ENCODE measurements at places on chromosomes 1 and 21. TPM values are rescaled to one million over a fixed set of nuclear protein-coding genes. Genes with fewer than 3 reads are reported as not detected.

Gene RRP15
- total RNA-seq: 12.8 TPM

Gene PSEN2
- 23.0 TPM for total RNA-seq

Gene FMO5
- total RNA-seq: 1.5 TPM

Gene DNALI1
- total RNA-seq: 12.8 TPM

Gene CRYBG2
- 1.7 TPM for total RNA-seq

Gene SRM
- total RNA-seq: 10.7 TPM

Gene CFAP107
- 0.91 TPM for total RNA-seq

Gene RAB25
- not detected for total RNA-seq

Gene PYGO2
- 8.5 TPM for total RNA-seq

Gene USP33
- total RNA-seq: 192 TPM

Gene FCRL3
- not detected for total RNA-seq

Gene FALEC
- 2.2 TPM for total RNA-seq

Gene CLCA1
- total RNA-seq: 0.54 TPM

Gene OR2T11
- not detected for total RNA-seq

Gene ARID1A
- total RNA-seq: 39.1 TPM

Gene SLFNL1
- total RNA-seq: 3.4 TPM

Gene CCDC27
- total RNA-seq: not detected

Gene EFNA3
- 7.3 TPM for total RNA-seq

Gene C1orf116
- 0.09 TPM for total RNA-seq

Gene ARTN
- total RNA-seq: 0.91 TPM

Gene RIPPLY3
- total RNA-seq: 0.73 TPM

Gene NR1I3
- total RNA-seq: not detected

Gene TXNIP
- total RNA-seq: 147 TPM

Gene ACOT7
- 23.2 TPM for total RNA-seq

Gene ATP6V1G3
- not detected for total RNA-seq

Gene ARMH1
- 5.2 TPM for total RNA-seq

Gene RUNX3
- not detected for total RNA-seq

Gene GOLT1A
- 0.54 TPM for total RNA-seq

Gene PHC2
- total RNA-seq: 47.2 TPM

Gene ESPN
- total RNA-seq: 0.18 TPM

Gene TLR5
- total RNA-seq: 3.3 TPM

Gene CFHR4
- total RNA-seq: not detected
